ENCODE measurements at places on chromosomes 7 and 10. TPM values are rescaled to one million over a fixed set of nuclear protein-coding genes. Genes with fewer than 3 reads are reported as not detected.

The GJD4 gene
- not detected for total RNA-seq

The GALNT17 gene
- total RNA-seq = not detected

The UCN3 gene
- not detected for total RNA-seq

The FASTK gene
- 81.8 TPM for total RNA-seq

The GRID2IP gene
- 0.21 TPM for total RNA-seq

The PRKG1 gene
- not detected for total RNA-seq

The FBXO24 gene
- total RNA-seq = 0.37 TPM

The ZNF425 gene
- 0.55 TPM for total RNA-seq

The HOXA11 gene
- not detected for total RNA-seq

The RAB19 gene
- 7.2 TPM for total RNA-seq

The STEAP1B gene
- not detected for total RNA-seq

The CALY gene
- not detected for total RNA-seq

The AOC1 gene
- not detected for total RNA-seq

DNA sequence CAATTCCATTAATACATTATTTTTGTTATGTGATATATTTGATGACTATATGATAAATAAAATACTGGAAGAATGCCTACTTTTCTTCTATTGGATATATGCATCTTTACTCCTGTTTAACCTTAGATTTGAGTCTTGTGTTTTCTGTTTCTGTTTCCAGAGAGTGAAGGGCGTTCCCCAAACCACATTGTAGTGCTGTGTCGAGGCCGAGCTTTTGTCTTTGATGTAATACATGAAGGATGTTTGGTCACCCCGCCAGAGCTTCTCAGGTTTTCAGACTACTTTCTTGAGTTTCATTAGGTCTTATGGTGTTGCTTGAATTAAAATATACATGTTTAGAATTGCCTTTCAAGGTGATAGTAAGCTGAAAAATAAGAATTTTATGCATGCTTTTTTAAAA, 23.8 kb downstream of the CROT start:
- peaks cover 11% of the 10 kb centered on the region for H3K4me1 ChIP-seq
- H3K36me3 ChIP-seq = peaks cover 13% of the 10 kb centered on the region
- no peak overlapping the region for H3K27ac ChIP-seq

- no peak overlapping the region for H3K4me3 ChIP-seq
- H3K4me1 ChIP-seq = no peaks in the 10 kb centered on the region
- H3K27me3 ChIP-seq = no peaks in the 10 kb centered on the region
- DNase-seq = no peak
- H3K36me3 ChIP-seq = no peaks in the 10 kb centered on the region
Observed at GRCh38 chr10:51176976-51177695, 102.8 kb downstream of the PRKG1 start.

DNA sequence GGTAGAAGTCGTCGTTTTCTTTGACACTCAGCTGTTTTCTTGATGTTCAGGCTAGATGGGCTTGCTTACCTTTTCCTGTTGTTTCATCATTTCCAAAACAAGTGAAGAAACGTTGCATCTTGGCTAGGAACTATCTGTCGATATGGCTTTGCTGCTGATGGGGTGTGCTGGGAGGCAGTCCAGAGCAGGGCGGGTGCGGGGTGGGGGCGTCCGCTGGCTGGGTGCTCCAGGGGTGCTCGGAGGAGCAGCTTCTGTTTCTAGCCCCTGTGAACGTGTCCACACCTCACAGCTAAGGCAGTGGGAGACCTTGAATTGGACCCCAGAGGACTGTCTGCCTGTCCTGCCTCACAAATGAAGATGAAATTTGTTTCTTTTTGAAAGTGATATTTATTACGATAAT, 7.6 kb upstream of the SUN1 start:
- H3K4me1 ChIP-seq = peaks cover 8% of the 10 kb centered on the region
- no peak overlapping the region for H3K4me3 ChIP-seq
- no peak for DNase-seq
- no peaks in the 10 kb centered on the region for H3K27me3 ChIP-seq

DNA sequence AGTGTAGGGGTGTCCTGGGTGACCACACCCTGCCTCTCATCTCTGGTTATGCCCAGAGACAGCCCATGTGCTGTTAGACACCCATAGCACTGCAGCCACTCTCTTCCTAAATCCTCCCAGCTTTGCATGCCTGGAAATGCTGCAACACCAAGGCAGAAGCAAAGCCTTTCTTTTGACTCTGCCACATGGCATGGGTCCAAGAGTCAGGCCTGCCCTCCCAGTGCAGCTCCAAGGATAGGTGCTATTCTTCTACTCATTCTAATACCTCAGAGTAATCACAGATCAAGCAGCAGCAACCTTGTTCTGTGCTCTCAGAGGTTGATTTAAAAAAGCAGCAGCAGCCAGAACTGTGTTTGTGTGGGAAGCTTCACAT, 23.4 kb downstream of the FRMPD2 start:
- peaks cover 7% of the 10 kb centered on the region for H3K4me1 ChIP-seq
- peaks cover 8% of the 10 kb centered on the region for H3K27me3 ChIP-seq
- H3K27ac ChIP-seq = no peak overlapping the region
- DNase-seq = peak; percentile 2

- peaks cover 24% of the 10 kb centered on the region for H3K4me1 ChIP-seq
- no peak for DNase-seq
- no peaks in the 10 kb centered on the region for H3K27me3 ChIP-seq
- no peak overlapping the region for H3K27ac ChIP-seq
- peaks cover 48% of the 10 kb centered on the region for H3K36me3 ChIP-seq
Observed at GRCh38 chr10:28600056-28600455, 67.1 kb downstream of the WAC start.

GRCh38 chr10:84415539-84416244, 87.3 kb downstream of the CCSER2 start:
- H3K36me3 ChIP-seq = peaks cover 89% of the 10 kb centered on the region
- H3K4me3 ChIP-seq = no peak overlapping the region
- DNase-seq = no peak
- peaks cover 12% of the 10 kb centered on the region for H3K4me1 ChIP-seq
- no peak overlapping the region for H3K27ac ChIP-seq

GRCh38 chr10:24215603-24216002, 6.7 kb downstream of the KIAA1217 start:
- H3K27me3 ChIP-seq = peaks cover 3% of the 10 kb centered on the region
- H3K4me3 ChIP-seq = no peak overlapping the region
- H3K4me1 ChIP-seq = no peaks in the 10 kb centered on the region
- no peak for DNase-seq

- H3K4me3 ChIP-seq = no peak overlapping the region
- H3K27ac ChIP-seq = no peak overlapping the region
- H3K27me3 ChIP-seq = peaks cover 2% of the 10 kb centered on the region
- H3K4me1 ChIP-seq = peaks cover 18% of the 10 kb centered on the region
- H3K36me3 ChIP-seq = no peaks in the 10 kb centered on the region
Observed at GRCh38 chr7:143492043-143492471, 14.4 kb downstream of the TAS2R41 start.

DNA sequence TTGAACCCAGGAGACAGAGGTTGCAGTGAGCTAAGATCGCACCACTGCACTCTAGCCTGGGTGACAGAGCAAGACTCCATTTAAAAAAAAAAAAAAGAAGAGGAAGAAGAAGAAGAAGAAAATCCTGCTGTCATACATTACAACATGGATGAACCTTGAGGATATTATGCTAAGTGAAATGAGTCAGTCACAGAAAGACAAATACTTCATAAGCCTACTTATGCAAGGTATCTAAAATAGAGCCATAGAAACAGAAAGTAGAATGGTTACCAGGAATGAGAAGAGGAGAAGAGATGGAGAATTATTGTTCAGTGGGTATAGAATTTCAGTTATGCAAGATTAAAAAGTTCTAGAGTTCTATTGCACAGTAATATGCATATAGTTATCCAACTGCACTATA, 466.5 kb downstream of the PLXNA4 start:
- no peak overlapping the region for H3K4me3 ChIP-seq
- no peak overlapping the region for H3K27ac ChIP-seq
- H3K4me1 ChIP-seq = no peaks in the 10 kb centered on the region
- H3K27me3 ChIP-seq = peaks cover 12% of the 10 kb centered on the region
- DNase-seq = no peak

DNA sequence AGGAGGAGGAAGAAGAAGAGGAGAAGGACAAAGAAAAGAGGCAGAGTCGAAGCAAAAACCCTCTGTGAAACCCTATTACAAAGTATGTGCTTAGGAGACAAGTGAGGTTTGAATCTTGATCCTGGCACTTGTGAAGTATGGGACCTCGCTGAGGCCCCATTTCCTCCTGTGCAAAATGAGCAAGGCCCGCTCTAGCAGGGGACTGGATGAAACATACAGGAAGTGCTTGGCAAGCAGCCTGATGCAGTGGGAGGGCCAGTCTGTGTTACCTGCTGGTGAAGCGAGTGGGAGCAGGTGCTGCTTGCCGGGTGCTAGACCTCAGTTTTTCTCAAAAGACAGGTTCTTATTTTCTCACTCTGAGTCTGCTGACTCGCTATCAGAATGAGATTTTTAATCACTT, 150.4 kb downstream of the JCAD start:
- no peak overlapping the region for H3K27ac ChIP-seq
- H3K36me3 ChIP-seq = peaks cover 2% of the 10 kb centered on the region
- peaks cover 8% of the 10 kb centered on the region for H3K27me3 ChIP-seq
- H3K4me3 ChIP-seq = no peak overlapping the region
- peaks cover 6% of the 10 kb centered on the region for H3K4me1 ChIP-seq
- no peak for DNase-seq

DNA sequence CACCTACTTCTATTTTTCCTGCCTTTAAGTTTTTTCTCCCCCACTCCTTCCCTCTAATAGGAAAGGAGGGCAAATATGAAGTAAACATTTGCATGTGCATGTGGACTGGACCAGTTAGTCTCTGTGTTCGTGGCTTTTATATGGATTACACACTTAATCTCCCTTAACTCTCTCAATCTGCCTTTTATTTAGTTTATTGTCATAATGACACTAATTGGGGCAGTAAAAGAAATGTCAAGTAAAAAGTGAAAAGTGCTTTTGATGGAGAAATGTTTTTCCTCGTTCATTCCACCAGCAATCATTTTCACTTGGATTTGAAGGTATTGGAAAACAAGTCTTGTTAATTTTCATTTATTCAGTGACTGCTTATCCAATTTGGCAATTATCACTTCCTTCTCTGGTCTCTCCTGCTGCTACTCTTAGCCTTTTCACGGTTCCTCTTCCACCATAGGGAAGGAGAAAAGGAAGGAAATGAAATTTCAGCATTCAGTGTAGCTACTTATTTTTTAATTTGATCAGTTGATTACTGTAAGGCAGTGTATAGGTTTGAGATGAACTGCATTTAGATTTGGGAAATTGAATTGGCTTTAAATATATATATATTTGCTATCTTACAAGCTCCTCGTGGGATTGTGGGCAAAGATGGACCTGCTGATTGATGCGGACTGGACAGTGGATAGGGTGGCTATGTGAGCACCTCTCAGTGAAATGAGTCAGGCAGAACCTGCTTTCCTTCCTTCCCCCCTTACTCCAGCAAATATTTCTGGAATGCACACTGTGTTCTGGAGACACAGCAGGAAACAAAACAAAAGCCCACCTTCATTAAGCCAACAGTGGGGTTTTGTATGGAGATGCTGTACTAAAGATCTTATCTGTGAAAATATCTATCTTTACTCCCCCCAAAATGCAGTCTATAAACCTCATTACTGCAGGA, 77.5 kb downstream of the LRRC4 start:
- no peak for DNase-seq
- H3K27ac ChIP-seq = no peak overlapping the region
- no peaks in the 10 kb centered on the region for H3K27me3 ChIP-seq

DNA sequence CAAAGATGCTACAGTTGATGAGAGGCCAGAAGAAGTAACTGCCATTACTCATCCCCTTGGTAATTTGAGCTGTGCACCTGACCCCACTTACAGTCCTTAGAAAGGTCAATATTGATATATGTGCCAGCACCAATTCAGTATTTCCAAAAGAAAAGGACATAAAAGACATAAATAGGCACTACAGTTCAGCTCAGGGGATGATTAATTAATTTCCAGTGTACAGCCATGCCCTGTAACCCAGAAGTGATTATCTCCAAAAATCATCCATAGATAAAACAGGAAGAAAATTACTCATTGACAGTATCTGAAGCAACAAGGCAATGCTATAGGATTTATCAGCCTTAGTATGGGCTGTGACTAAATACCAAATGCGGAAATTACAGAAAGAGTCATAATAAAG, 82.4 kb downstream of the PHYHIPL start:
- H3K27ac ChIP-seq = no peak overlapping the region
- no peak for DNase-seq
- no peaks in the 10 kb centered on the region for H3K4me1 ChIP-seq

GRCh38 chr7:108147031-108147563, 16.9 kb upstream of the LAMB4 start:
- no peak for DNase-seq
- peaks cover 4% of the 10 kb centered on the region for H3K4me1 ChIP-seq
- H3K27me3 ChIP-seq = no peaks in the 10 kb centered on the region
- no peak overlapping the region for H3K27ac ChIP-seq
- no peak overlapping the region for H3K4me3 ChIP-seq

DNA sequence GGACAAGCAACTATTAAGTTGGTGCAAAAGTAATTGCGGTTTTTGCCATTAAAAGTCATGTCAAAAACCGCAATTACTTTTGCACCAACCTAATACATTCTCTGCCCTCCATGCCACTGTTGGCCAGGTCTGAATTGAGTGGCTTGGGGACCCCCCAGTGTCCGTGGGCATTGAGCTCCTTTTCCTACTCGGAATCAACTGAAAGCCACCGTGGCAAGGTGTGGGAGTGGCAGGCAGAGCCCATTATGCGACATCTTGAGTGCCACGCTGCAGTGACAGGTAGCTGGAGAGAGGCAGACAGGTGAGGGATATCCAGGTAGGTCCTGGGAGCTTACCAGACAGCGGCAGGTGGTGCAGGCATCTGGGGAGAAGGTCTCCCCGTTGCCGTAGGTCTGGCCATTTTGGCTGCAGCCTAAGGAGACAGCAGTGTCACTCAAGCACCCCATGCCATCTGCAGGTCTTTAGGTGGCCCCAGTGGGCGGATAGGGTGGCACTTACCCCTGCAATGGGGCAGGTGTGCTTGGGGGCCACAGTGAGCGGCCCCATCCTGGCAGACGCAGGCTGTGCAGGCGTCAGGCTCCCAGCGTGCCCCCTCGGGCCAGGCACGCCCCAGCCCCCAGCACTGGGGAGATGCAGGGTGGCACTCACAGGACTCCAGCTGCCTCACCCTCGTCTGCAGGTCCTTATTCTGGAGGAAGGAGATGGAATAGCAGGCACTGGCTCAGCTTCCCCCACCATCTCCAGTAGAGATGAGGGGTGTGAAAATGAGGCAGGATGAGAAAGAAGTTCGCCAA, 3.5 kb downstream of the KCP start:
- peaks cover 34% of the 10 kb centered on the region for H3K27me3 ChIP-seq
- H3K4me1 ChIP-seq = peaks cover 3% of the 10 kb centered on the region
- no peak overlapping the region for H3K4me3 ChIP-seq
- H3K27ac ChIP-seq = no peak overlapping the region
- no peak for DNase-seq

DNA sequence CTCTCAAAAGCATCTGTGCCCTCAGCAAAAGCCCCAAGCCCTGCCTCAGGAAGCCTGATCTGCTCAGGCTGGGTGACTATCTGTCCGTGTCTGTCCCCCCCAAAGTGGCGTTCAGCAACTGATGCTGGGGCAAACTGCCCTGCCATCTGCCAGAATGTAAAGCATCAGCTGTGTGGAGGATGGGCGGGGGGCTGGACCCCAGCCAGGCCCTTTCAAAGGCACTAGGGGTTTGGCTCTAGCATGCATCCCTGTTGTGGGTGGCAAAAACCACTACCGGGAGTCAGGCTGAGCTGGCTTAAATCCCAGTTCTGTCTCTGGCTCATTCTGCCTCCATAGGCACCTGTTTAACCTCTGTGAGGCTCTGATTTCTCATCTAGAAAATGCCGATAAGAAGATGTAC, 35.5 kb downstream of the GPRIN2 start:
- DNase-seq = no peak
- H3K4me1 ChIP-seq = no peaks in the 10 kb centered on the region
- H3K36me3 ChIP-seq = no peaks in the 10 kb centered on the region
- H3K27ac ChIP-seq = no peak overlapping the region
